Astrocyte of the hippocampus (primary cell): ENCODE measurements at places on chromosomes 2 and 18.

DNA sequence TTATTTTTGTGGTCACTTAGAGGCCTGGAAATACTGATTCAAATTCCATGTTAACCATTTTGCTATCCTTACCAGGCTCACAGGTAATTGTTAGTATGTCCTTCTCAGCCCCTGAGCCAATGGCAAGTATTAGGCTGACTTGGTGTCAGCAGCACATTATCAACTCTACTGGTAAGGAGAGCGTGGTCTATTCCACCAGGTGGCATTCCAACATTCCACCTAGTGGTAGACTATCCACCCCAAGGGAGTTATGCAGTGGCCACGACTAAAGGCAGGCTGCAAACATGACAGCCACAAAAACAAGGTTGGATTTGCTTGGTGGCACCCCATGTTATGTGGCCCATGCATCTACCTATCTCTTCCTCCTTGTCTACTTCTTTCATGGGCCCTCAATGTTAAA is 31.8 kb upstream of the GCC2 start:
- DNase-seq: no peak

DNA sequence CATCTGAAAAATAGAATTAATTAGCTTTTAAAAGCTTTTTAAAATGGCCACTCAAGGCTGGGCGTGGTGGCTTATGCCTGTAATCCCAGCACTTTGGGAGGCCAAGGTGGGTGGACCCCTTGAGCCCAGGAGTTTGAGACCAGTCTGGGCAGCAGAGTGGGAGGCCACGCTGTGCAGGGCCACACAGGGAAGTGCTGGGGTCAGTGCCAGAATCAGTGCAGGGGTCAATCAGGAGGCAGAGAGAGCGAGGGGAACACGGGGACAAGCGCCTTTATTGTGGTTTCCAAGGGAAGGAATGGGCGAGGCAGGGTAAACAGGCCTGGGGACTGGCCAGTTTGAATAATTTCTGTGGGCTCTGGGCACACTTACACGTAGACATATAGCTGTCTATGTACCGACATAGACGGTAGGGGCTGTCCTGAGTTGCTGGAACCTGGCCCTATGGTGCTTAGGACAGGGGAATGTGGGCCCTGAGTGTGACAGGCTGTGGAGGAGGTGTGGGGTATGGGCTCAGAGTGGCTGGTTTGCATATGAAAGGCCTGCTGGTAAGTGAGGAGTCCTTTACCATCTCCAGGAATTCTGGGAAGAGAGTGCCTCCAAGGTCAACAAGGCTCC is 42.9 kb downstream of the DYSF start:
- no peak for DNase-seq

DNA sequence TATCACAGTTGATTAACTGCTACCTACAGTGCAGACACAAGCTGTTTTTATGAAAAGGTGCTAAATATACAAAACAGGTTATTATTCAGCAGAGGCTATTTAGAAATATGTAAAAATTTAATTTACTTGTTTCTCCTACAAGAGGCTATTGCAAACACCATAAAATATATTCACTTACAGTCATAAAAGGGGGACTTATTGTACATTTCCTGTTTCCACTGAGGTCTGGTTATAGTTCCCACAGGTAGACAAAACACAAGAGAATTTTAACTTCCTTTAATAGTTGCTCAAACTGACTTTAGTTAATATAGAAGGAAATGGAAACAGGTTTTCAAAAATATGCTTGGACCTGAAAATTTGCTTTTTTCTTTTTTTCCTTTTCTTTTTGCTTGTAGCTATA is 40.0 kb upstream of the FRZB start:
- DNase-seq: no peak

GRCh38 chr2:199743415-199744120 is 107.4 kb downstream of the FTCDNL1 start:
- DNase-seq: no peak

DNA sequence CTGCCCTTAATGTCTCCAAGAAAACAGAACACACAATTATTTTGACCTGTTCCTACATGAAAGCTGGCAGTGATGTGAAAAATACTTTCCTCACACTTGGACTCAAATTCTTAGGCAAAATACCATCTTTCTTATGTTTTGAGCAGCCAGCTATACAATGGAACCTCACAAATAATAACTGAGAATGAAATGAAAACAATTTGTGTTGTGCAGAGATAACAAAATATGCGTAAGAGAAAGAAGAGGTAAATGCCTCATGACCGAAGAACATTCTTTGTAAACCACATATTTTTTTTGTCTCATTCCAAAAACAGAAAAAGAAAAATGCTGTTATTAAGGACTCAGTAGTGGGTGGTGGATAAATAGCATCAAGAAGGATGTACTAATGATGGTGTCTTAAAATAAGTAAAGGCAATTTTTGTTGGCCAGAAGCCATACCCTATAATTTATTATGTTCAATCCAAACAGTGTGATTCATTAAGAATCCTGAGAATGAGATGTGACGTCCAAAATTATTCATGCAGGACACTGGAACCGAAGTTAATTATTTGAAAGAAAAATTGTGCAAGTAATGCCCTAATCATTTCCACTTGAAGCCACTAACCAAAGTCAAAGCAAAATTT is 193.0 kb upstream of the NETO1 start:
- peak; percentile 69 for DNase-seq

GRCh38 chr2:183666031-183666430 is 541.8 kb downstream of the NUP35 start:
- peak; percentile 58 for DNase-seq

DNA sequence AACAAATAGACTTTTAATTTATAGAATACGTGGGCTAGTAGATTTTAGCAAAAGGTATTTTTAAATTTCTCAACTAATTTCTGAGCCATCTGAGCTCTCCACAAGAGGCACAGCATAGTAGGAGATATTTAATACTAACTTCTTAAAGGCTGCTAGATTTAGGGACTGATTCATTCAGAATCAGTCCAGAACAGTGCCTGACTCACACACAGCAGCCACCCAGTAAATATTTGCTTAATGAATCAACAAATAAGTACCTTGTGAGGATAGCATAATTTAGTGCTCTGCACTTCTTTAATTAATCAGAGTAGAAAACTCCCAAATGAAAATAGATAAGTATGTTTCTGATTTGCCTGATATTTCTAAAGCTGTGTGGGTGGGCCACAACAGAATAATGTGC is 35.6 kb upstream of the SYT4 start:
- DNase-seq: peak; percentile 40

DNA sequence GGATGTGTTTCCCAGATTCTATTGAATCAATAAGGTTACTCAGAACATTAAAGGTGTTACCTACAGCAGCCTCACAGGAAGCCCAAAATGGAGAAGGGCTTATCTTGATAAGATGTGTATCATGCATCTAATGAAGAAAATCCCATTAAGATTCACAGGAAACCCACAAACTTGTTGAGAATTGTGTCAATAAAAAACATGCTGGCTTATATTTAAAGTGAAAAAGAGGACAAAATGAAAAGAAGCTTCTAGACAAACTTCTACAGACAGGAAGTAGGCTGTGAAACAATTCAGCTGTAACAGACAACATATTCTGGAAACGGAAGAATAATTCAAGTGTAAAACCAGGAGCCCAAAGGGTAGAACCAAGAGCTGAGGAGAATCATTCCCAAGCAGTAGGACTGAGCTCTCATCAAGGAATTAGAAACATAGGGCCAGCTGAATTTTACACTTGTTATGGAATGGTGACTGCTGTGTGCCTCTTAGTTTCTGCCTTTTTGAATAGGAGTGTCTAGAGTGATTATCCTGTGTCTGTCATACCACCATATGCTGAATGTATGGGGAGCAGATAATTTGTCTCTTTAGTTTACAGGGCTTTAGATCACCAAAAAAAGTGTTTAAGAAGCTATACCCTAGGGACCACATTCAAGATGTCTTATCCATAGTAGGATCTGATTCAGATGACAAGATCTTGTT is 9.6 kb downstream of the IMMT start:
- DNase-seq: no peak

GRCh38 chr2:197171582-197171981 is 139.0 kb downstream of the ANKRD44 start:
- no peak for DNase-seq

GRCh38 chr2:96549967-96550786 is 13.6 kb downstream of the ARID5A start:
- DNase-seq: no peak

GRCh38 chr2:42010743-42011298 is 37.0 kb upstream of the PKDCC start:
- DNase-seq: peak; percentile 91

- DNase-seq: peak; percentile 66
Measured at GRCh38 chr2:35462226-35462998, 893.2 kb upstream of the CRIM1 start.

DNA sequence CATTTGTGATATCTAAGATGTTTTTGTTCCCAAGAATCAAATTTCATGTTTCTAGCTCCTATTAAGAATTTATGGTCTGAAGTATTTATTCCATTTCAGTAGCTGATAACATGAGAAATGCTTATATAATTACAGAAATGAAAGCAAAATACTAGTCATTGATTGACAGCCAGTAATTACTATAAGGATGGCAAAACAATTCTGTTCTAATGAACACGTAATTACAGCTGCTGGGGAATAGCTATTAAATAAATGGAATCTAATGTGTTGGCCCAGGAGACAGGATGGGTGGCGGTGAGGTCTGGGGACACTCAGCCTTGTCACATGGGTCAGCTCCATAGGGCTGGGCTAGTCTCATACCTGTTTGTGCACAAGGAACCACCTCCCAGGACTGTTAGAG is 263.5 kb downstream of the FHOD3 start:
- no peak for DNase-seq

- DNase-seq: no peak
Measured at GRCh38 chr2:29786361-29786760, 135.0 kb downstream of the ALK start.

- no peak for DNase-seq
Measured at GRCh38 chr2:73997813-73998212, 13.1 kb downstream of the TET3 start.

- DNase-seq: peak; percentile 18
Measured at GRCh38 chr2:205133544-205133943, 548.8 kb upstream of the NRP2 start.

GRCh38 chr2:240325016-240326007 is 110.2 kb upstream of the GPC1 start:
- DNase-seq: peak; percentile 49

- peak; percentile 36 for DNase-seq
Measured at GRCh38 chr2:27086724-27087593, at the start of gene KHK. Gene KHK, plus strand, starts transcription at chr2:27086772. Its CDS starts 488 bp downstream, at chr2:27087260.

DNA sequence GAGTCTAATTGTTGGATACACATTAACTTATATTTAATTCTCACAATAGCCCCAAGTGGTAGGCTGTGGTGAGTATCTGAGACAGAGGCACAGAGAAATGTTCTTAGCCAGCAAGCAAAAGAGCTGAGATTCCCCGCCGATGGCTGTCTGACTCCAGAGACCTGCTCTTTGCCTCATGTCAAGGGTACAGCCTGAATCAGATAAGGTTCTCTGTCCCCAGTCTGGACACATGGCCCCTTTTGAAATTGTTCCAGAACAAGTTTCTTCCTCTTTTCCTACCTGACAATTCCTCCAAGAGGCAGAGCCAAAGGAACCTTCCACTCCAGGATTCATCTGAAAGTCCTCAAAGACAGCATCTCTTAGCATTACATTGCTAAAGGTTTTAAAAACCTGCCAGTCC is 512.9 kb upstream of the TNP1 start:
- DNase-seq: no peak

- no peak for DNase-seq
Measured at GRCh38 chr2:70084973-70085710, 2.1 kb upstream of the PCBP1 start.

- peak; percentile 96 for DNase-seq
Measured at GRCh38 chr2:127398239-127398590, 10.4 kb upstream of the MAP3K2 start.

GRCh38 chr2:124646166-124646815 is 621.2 kb downstream of the CNTNAP5 start:
- no peak for DNase-seq

GRCh38 chr2:231985823-231986261 is 24.3 kb downstream of the DIS3L2 start:
- no peak for DNase-seq

GRCh38 chr2:48397846-48398245 is 132.1 kb upstream of the STON1 start:
- peak; percentile 69 for DNase-seq

DNA sequence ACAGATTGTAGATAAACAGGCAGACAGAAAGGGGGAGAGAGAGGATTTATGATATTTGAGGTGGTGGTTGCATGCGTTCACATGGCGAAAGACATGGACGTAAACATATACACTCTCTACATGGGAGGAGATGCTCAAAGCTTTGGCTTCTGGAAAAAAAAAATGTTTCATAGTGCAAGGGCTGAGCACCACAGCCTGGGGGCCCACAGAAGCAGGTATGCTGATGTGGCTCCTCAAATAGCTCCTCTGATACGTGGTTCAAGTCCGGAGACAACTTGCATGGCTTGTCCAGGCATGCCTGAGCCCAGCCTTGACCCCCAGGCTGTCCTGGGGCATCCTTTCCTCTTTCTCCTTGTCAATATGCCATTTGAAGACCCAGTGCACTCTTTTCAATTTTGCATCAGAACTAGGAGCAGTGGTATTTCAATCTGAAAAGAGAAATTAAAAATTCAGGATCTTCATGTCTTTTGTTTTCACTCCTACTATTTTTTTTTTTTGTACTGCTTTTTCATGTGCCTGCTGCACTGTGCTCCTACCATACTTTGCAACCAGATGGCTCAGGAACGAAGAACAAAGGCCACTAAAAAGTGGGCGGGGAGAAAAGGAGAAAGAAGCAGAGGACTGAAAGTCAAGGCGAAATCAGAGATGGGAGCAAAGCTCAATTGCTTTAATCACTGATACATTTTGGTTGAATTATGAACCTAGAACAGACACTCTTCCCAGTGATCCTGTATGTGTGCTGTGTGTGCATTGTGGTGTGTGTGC is 495.7 kb upstream of the TCF4 start:
- no peak for DNase-seq

GRCh38 chr2:11094021-11094810 is 61.1 kb upstream of the SLC66A3 start:
- DNase-seq: no peak

DNA sequence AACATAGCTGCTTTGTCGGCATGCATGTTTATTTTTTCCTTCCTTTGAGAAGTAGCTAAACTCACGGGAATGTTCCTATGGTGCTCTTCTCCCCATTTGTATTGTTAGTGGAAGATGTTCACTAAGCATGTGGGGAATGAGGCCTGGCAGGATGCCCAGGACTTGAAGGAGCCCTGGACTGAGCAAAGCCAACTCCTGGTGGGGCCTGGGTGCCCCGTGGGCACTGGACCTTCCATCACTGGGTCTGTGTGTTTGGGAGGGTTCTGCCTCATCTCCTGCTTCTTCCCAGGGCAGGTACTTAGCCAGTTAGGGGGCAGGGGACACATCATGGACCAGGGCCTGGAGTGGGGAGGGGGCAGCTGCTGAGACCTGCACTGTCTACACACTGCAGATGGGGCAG is 49.3 kb downstream of the ACAA2 start:
- DNase-seq: peak; percentile 81

GRCh38 chr2:161426922-161427663 is 11.0 kb downstream of the TBR1 start:
- DNase-seq: peak; percentile 51
